Activated B cell treated with CpG ODN at 0.5 μM for 24 hours (primary cell): ENCODE measurements at places on chromosomes 13 and 19. TPM values are rescaled to one million over a fixed set of nuclear protein-coding genes. Genes with fewer than 3 reads are reported as not detected.

The HSPB6 gene
- total RNA-seq: not detected in 2 replicates

The C13orf42 gene
- total RNA-seq: not detected in 2 replicates

DNA sequence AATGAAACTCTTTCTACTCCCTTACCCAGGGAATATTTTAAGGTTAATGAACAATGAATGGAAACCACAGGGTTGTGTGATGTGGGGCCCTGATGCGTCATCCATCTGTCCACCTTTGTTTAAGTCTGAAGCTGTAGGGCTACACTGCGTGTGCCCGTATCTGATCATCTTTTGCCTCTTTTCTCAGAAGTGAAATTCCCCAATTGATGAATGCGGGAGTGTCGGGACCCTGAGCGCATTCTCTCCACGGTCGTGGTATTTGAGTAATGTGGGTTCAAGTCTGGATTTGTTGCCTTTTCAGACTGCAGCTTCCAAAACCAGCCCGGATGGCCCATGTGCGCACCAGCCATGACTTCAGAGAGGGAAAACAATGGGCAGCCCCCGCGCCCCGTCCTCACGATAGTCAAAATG is 112.3 kb downstream of the COL4A2 start:
- no peak for DNase-seq

DNA sequence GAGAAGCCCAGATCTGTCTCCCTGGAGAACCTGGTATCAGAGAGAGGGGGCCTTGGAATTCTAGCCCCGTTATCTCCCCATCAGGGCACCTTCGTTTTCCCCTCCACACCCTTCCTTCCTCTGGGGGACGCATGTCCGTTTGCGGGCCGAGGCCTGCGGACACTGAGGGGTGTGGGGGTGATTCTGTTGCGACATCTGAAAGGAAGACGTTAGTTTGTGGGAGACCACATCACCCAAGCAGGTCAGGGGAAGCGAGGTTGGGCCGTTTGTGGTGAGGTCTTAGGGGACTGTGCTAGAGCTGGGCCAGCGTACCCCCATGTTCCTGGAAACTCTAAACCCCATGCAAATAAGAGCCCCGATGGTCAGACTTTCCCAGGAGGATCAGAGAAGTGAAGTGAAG is 3.7 kb upstream of the HSH2D start:
- no peak for DNase-seq

DNA sequence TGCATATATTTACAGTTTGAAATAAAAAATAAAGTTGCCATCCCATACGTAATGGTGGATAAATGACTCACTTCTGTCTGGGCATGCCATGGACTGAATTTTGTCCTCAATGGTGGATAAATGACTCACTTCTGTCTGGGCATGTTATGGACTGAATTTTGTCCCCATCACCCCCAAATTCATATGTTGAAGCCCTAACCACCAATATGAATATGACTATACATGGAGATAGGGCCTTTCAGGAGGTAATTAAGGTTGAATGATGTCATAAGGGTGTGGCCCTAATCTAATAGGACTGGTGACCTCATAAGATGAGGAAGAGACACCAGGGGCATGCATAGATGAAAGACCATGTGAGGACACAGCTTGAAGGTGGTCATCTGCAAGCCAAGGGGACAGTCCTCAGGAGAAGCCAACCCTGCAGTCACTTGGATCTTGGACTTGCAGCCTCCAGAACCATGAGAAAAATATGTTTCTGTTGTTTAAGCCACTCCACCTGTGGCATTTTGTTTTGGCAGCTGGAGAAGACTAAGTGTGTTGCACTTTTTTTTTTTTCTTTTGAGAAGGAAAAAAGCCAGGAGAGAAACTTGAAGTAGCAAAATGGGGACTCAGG is 41.8 kb downstream of the RFC3 start:
- no peak for DNase-seq
